ENCODE measurements at places on chromosomes 7 and 10.

DNA sequence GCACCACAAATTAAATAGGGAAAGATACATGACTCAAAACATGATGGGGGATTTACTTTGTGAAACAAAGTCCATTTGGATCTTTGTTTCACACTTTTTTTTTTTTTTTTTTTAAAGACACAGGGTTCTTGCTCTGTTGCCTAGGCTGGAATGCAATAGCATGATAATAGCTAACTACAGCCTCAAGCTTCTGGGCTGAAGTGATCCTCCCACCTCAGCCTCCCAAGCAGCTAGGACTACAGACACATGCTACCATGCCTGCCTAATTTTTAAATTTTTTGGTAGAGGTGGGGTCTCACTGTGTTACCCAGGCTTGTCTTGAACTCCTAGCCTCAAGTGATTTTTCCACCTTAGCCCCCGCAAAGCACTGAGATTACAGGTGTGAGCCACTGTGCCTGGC, 172.6 kb upstream of the KLF14 start:
- DNase-seq = no peak

- DNase-seq = no peak
These were observed 2.8 kb downstream of the EBF3 start for GRCh38 chr10:129961157-129961701.

DNA sequence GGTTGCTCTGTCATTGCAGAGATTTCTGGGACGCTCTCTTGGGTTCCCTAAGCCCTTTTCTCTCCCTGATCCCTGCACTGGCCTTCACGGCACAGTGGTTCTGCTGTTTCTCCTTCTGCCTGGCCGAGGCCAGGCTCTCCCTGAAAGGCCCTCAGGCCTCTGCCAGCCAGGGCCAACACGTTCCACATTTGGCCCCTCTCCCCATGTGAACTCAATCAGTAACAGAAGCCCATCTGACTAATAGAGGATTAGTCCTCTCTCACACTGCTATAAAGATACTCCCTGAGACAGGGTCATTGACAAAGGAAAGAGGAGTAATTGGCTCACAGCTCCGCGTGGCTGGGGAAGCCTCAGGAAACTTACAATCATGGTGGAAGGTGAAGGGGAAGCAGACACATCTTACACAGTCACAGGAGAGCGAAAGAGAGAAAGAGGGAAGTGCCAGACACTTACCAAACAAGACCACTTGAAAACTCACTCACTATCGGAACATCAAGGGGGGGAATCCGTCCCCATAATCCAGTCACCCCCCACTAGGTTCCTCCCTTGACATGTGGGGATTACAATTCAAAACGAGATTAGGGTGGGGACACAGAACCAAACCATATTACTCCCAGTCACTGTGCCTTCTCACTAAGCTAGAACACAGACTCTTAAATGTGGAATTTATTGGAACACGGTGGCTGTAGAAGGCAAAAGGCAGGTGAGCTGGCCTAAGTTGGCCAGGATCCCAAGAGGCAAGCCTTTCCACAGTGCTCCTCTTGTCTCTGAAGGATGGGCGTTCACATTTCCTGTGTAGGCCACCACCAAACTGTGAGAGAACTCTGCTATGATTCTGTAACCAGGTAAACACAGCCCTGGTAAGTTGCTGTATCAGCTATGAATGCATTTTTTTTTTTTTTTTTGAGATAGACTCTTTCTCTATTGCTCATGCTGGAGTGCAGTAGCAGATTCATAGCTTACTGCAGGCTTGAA, 8.8 kb downstream of the FZD8 start:
- DNase-seq = no peak

GRCh38 chr10:100162696-100163095, 23.1 kb downstream of the ERLIN1 start:
- DNase-seq = no peak

GRCh38 chr7:77238703-77239136, 39.1 kb upstream of the FGL2 start:
- DNase-seq = no peak

- no peak for DNase-seq
These were observed 346.5 kb upstream of the NPVF start for GRCh38 chr7:25574828-25575227.

All from RWPE2 (cell line).